ENCODE measurements at places on chromosomes 7 and 10.

DNA sequence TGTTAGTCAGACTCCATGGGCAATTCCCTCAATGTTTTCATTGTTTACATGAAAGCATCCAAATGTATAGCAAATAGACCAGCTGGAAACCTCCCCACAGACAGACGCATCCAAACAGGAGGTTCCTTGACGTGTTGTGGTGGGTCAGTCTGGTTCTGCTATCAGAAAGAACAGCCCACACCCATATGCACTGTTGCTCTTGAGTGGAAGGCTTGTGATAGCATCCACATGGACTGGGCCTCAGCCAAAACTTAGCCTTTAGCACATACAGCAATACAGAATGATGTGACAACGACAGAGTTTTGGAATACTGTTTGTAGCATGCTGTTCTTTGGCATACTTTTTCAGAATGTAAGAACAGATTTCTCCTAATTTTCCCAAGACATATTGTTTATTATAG lies 299.2 kb upstream of the ETV1 start:
- no peak for DNase-seq

- no peak for DNase-seq
Measured at GRCh38 chr7:70301673-70302185, 703.5 kb downstream of the AUTS2 start.

DNA sequence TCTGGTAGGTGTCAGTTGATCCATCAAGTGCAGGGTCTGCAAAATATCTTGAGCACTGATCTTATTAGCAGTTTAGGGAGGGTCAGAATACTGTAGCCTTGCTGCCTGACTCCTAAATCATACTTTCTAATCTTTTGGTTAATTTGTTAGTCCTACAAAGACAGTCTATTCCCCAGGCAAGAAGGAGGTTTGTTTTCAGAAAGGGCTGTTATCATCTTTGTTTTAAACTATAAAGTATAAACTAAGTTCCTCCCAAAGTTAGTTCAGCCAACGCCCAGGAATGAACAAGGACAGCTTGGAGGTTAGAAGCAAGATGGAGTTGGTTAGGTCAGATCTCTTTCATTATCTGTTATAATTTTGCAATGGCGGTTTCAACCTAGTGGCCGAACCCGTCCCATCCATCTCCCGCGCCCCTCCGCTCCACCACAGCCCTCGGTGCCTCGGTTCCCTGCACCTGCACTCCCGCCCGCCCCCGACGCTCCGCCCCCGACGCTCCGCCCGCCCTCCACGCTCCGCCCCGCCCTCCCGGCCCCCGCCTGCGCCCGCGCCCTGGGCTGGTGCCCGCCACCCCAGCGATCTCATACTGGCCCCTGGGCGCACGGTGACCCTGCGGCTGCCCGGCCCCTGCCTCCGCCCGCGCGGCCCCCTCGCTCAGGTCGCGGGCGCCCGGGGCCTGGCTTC lies at the start of gene ADCK2:
TSS of gene ADCK2 (plus strand) at position 564 of the 681 bp plus-strand sequence. CDS start 386 bp downstream, outside the sequence.
- peak; percentile 38 for DNase-seq

DNA sequence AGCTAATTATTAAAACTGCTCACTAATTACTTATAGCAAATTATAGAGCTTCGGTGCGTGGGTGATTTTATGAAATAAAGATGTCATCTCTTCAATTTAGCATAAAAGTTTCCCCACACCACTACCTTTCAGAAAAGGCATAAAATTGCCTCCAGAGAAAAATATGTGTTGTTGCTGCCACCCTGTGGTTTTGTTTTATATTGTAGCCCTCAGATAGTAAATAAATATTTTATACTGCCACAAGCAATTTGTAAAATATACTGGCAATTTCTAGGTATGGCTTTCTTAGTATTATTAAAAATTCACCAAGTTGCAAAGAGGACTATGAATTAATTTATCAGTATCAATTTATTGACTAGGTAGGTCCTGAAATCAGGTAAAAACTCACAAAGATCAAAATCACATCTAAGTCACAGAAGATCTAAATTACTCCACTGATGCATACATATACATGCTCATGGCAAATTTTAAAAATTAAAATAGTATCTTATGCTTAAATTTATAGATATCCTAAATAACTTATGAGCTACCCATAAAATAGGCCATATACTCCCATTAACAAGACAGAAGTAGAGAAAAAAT lies 26.5 kb downstream of the ASNS start:
- DNase-seq: no peak

- no peak for DNase-seq
Measured at GRCh38 chr7:104700336-104700735, 313.7 kb upstream of the KMT2E start.

GRCh38 chr7:10703981-10704380 lies 269.7 kb upstream of the PHF14 start:
- no peak for DNase-seq

DNA sequence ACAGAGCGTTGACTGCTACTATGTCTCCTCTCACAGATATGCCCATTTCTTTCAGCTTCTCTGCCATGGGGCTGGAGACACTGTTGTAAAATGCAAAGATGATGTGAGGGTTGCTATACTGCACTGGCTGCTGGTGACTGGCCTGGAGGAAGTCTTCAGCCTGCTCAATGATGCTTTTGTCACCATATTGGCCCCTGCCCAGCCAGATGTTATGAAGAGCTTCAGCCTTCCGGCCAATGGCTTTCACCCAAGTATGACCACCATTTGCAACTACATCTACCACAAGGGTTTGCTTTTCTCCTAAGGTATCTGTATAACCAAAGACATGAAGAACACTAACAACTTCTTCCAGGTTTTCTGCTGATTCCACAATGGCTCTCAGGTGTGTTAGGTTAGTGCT lies 1.6 kb downstream of the C7orf25 start:
- DNase-seq: no peak

DNA sequence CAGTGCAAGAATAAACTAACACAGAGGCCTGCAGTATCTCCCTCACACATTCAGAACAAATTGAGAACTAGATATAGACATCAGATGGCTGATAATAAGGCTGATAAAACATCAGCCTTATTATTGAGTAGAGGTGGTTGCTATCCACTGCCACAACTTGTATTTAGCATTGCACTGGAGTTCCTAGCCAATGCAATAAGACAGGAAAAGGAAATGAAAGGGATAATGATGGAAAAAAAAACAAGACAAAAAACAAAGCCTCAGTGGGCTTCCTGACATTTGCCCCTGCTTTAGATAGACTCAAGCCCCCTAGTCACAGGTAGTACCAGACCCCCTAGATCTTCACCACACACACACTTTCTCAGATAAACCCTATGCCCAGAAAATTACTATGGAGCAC lies 33.2 kb upstream of the ELN start:
- DNase-seq: no peak

- no peak for DNase-seq
Measured at GRCh38 chr10:108422286-108422685, 1257.8 kb upstream of the SORCS1 start.

- DNase-seq: no peak
Measured at GRCh38 chr7:49660170-49660783, 113.2 kb upstream of the VWC2 start.
